ENCODE measurements at places on chromosomes 12 and 14.
A peak's percentile ranks its signal among the peaks of the same experiment; 100 is the strongest.

GRCh38 chr14:68596701-68597100 is 196.2 kb downstream of the ZFP36L1 start:
- DNase-seq = no peak

GRCh38 chr14:34993426-34993825 is 10.6 kb downstream of the SRP54 start:
- DNase-seq = no peak

GRCh38 chr12:131232036-131232435 is 278.3 kb downstream of the ADGRD1 start:
- no peak for DNase-seq

- DNase-seq = peak; percentile 54
Observed at GRCh38 chr14:100904307-100905087, 975 bp upstream of the RTL1 start.

GRCh38 chr12:51825216-51825615 is 23.3 kb downstream of the FIGNL2 start:
- DNase-seq = no peak

- DNase-seq = no peak
Observed at GRCh38 chr12:104652910-104653309, 196.2 kb downstream of the CHST11 start.

- DNase-seq = peak; percentile 74
Observed at GRCh38 chr12:62438098-62438692, 28.4 kb upstream of the MON2 start.

- DNase-seq = no peak
Observed at GRCh38 chr14:70735043-70735442, 74.3 kb downstream of the MAP3K9 start.

DNA sequence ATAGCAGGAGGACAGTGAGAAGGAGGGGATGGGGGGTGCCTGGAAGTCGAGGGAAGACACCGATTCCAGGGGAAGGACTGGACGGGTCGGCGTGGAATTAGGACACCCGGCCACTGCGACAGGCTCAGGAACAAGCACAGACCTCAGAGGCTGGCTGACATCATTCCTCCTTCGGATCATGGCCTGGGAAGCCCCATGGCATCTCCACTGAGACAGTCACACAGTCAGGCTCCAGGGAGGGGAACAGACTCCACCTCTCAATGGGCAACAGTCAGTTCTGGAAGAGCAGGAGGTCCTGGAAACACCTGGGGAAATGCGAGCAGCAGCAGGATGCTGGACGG is 67.9 kb upstream of the FBRSL1 start:
- DNase-seq = no peak

GRCh38 chr12:130775953-130776856 is 60.1 kb upstream of the RIMBP2 start:
- DNase-seq = peak; percentile 82

DNA sequence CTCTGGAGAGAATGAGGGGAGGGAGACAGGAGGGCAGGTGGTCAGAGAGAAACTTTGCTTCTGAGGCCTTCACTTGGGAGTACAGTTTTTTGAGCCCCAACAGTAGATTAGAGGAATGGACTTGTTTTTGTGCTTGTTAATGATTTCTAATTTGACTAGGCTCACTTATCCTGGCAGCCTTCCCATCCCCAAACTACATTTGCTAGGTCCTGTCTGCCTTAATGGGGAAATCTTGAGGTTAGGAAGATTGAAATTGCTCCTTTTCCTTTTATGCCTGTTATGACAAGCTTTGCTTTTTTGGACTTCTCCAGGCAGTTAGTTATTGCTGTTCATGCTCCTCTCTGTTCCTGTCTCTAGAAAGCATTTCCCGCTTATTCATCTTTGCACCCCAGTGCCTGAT is 37.7 kb downstream of the SYNE2 start:
- no peak for DNase-seq

All from Calu3 (cell line).